ENCODE measurements at places on chromosomes 13 and 19. TPM values are rescaled to one million over a fixed set of nuclear protein-coding genes. Genes with fewer than 3 reads are reported as not detected.

NANOS3 gene
- total RNA-seq, result not detected

CYP4F2 gene
- 0.09 TPM for total RNA-seq

ZNF90 gene
- total RNA-seq, result 0.33 TPM

CYP4F11 gene
- not detected for total RNA-seq

NEK5 gene
- total RNA-seq, result 0.34 TPM

MEIS3 gene
- total RNA-seq, result 0.33 TPM

CCDC70 gene
- not detected for total RNA-seq

KLC3 gene
- 0.43 TPM for total RNA-seq

Measured in dermis lymphatic vessel endothelial cell (primary cell).